NCI-H2171 treated with DMSO at 0.1 percent for 48 hours (cell line): ENCODE measurements at places on chromosomes 6 and 20.
A peak's percentile ranks its signal among the peaks of the same experiment; 100 is the strongest.

- DNase-seq, result no peak
Measured at GRCh38 chr6:112620812-112621569, 273.9 kb downstream of the RFPL4B start.

DNA sequence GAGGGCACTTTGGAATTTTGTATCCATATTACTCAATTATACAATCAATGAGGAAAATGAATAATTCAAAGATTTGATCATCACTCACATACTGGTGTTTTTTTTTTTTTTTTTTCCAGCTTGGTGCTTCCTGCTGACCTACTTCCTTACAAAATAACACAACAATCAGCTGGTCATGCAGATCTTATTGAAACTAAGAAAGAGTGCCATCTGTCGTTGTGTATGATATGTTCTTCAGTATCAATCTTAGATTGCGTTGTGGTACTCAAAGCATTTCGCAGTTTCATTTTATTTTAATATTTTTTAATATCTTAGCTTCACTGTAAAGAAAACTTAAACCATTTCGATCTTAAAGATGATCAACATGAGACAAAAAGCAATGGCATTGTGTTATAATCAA lies 155.6 kb downstream of the OGFRL1 start:
- peak; percentile 44 for DNase-seq

DNA sequence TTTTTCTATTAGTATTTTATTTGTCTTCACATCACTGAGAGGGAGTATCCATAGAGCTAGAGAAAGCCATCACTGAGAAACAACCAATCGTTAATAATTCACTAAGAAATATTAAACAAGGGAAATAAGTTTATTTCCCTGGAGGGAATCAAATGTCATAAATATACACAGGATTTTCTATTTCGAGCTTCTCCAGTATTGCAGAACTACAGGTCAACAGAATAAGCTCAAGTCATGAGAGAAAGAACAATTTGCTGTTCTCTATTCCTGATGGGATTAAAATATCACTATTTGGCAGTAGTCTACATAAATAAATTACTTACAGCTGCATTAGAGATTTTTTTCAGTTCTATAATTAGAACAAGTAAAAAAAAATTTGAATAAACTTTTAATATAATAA lies 2.2 kb upstream of the FAM162B start:
- no peak for DNase-seq

DNA sequence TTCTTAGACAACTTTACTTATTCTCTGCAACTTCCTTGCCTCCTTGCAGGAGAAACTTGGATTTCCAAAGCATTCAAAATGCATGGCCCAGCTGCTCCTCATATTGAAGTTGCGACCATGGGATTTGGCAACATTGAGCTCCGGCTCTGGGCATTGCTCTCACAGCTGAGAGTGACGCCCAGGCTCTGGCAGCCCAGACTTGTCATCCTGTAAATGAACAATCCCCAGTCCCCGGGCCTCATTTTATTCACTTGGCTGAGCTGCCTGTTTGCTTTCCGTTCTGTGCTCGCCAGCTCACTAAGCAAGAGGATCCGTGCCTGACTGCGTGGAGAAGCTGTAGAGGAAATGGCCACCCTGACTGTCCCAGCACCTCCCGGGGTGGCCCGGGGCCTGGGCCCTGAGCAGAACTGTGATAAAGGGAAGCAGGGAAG lies 119.5 kb upstream of the CD93 start:
- DNase-seq, result no peak

- no peak for DNase-seq
Measured at GRCh38 chr6:163862701-163863100, 448.2 kb downstream of the QKI start.

DNA sequence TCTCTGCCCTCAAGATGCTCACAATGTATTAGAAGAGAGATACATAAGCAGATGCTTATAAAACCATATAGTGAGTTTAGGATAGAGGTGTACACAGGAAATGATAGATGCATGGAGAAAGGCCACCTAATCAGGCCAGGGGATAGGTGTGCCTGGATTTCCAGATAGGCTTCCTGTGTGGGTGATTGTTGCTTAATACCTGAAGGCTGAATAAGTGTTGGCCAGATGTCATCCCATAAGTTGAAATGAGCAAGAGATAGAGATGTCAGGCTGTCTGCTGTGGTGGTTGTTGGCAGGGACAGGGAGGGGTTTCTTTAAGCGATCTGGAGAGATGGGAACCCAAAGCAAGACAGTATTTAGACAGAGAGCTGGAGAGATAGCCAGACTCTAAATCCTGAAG lies 109.8 kb upstream of the SGK1 start:
- no peak for DNase-seq

GRCh38 chr6:158744986-158745430 lies 74.2 kb downstream of the EZR start:
- peak; percentile 67 for DNase-seq

GRCh38 chr20:23627501-23627900 lies 10.3 kb downstream of the CST3 start:
- no peak for DNase-seq

DNA sequence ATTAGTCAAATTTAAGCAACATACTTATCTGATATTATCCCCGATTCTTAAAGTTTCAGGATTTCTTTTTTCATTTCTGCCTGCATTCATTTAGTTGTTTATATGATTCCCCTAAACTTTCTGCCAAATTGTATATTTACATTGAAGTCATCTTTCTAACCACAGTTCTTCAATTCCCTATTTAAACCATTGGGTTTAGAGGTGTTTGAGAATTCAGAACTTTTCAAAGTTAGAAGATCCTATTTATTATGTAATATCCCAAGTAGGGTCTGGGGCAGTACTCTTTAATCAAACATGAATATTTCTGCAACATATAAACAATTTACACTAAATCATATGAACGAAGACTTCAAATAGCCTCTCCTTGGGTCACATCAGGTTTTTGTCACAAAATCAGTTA lies 52.9 kb downstream of the KLHL31 start:
- no peak for DNase-seq

DNA sequence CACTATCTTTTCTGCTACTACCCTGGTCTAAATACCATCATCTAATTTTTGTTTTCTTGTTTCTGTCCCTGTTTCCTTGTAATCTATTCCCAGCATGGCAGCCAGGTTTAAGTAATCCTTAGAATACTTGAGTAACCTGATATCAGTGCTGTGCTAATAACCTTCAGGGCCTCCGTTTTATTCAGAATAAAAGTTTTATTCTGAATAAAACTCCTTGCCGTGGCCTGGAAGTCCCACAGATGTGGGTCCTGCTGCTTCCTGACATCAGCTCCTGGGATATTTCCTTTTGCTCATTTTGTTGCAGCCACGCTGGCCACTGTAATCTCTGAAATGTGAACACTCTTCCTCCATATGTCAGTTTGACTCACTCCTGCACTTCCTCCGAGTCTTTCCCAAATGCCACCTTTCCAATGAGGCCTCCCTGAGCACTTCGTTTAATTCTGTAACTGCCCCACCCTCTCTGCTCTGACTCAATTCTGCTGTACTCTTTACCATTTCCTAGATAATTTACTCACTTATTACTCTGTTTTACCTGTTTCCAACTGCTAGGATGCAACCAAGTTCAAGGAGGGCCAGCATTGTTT lies 114.0 kb upstream of the FOXA2 start:
- DNase-seq, result no peak

DNA sequence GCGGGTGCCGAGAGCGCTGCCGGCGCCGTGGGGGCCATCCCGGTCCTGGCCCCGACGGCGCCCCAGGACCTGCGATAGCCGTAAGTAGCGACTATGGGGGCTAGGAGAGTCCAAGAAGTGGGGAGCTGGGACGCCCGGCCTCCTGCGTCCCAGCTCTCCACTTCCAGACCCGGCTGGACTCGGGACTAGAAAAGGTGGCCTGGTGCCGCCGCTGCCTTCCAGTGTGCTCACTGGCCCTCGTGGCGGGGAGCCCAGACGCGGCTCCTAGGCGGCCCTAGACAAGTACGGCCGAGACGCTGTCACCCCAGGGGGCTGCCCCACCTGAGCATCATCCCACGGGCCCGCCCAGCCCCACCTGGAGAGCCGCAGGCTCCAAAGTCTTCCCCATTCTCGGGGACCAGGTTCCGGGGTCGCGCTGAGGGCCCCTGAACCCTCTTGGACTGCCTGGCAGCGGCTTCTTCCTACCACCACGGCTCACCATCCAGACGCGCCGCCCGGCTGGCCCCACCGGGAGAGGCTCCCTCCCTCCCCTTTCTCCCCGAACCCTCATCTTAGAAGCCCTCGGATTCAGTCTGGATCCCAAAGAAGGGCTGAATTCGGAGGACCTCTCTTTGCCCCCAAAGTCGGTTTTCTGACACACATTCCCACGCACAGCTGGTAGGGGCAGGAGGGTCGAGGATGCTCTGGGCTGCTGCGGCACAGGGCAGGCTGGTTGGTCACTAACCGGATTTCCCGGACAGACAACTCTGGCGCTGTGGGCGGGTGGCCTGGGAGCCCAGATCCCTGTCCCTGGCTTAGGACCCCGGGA lies 870 bp upstream of the MDFI start:
- DNase-seq, result no peak
